Frontal cortex (tissue), 4 donors: ENCODE measurements at places on chromosomes 2 and 18. TPM values are rescaled to one million over a fixed set of nuclear protein-coding genes. Genes with fewer than 3 reads are reported as not detected.
A peak's percentile ranks its signal among the peaks of the same experiment; 100 is the strongest.

DNA sequence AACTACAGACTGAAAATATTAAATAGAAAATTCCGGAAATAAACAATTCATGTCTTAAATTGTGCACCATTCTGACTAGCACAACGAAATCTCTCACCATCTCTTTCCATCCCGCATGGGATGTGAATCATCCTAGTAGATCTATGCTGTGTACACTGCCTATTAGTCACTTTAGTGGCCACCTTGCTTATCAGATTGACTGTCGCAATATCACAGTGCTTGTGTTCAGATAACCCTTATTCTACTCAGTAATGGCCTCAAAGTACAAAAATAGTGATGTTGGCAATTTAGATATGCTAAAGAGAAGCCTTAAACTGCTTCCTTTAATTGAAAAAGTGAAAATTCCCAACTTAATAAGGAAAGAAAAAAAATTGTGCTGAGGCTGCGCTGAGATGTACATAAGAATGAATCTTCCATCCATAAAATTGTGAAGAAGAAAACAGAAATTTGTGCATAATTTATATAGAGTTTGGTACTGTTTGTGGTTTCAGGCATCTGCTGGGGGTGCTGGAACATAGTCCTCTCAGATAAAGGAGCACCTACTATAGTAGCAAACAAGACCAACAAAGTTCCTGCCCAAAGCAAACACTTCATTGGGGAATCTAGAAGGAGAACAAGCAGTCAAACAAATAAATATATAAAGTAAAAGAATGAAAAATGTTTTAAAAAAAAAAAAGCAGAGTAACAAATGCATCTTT is 12.0 kb downstream of the PSMD1 start:
- DNase-seq, result no peak

DNA sequence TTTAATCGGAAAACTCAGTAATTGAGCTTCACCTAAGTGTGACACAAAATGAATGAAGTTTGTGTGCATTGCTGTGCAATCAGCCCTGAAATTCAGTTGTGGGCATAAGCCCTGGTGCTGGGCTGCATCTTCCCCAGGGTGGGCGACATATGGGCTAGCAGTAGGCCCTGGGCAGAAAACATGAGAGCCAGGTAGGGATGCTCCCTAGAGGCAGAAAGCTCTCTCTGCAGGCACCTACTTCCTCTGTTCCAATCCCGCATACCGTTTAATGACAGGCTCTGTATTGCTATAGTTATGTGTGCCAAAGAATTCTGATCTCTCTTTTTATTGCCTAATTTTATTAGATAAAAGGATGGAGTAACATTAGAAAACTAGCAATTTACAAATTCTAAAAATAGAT is 456.7 kb downstream of the NRXN1 start:
- no peak for DNase-seq

GRCh38 chr2:1756456-1756855 is 12.1 kb upstream of the PXDN start:
- DNase-seq, result no peak

GRCh38 chr18:74587441-74587840 is 10.2 kb upstream of the ZNF407 start:
- DNase-seq, result no peak

- no peak for DNase-seq
Measured at GRCh38 chr2:23299476-23300195, 85.3 kb upstream of the KLHL29 start.

- DNase-seq, result no peak
Measured at GRCh38 chr2:185318271-185318724, 420.3 kb upstream of the FSIP2 start.

Gene HS1BP3
- total RNA-seq, result 7.7 TPM

Gene NMS
- total RNA-seq, result not detected

Gene TUBA4B
- total RNA-seq, result not detected

DNA sequence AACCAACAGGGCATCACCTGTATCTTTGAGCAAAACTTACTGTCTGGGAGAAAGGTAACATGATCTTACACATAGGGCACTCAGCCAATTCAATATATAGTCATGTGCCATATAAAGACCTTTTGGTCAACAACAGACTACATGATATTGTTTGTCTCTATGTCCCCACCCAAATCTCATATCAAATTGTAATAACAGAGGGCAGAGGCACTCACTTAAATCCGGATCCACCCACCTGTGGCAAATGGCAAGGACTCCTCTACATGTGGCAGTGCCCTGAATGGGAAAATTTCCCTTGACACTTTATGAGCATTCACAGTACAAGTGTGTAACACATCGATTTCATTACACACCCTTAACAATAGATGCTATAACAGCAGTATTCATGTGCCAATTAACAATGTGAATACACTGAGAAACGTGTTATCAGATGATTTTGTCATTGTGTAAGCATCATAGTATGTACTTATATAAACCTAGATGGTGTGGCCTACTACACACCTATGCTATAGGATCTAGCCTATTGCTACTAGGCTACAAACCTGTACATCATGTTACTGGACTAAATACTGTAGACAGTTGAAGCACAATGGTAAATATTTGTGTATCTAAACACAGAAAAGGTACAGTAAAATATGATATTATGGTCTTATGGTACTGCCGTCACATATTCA is 64.2 kb downstream of the STRADB start:
- DNase-seq, result no peak

DNA sequence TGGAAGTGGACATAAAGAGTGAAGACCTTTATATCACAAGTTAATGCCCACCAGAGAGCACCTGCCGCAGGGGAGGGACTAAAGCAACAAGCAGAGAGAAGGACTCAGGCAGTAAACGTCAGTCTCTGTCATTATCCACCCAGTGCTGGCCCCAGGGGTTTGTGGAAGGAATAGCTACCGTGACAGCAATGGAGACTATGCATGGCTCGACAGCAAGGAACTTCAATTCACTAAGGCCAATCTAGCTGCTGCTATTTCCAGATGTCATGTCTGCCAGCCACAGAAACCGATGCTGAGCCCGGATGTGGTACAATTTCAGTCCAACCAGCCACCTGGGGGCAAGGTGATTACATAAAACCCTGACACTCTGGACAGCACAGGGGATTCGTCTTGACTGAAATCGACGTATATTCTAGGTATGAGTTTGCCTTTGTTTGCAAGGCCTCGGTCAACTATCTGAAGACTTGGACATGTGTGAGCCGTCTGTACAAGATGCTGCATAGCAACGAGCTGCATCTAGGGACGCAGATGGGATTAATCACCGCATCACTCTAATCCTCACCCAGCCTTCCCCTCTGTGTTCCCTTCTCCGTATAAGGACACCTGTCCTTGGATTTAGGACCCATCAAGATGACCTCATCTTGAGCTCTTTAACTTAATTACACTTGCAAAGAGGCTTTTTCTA is 154.1 kb upstream of the SH3BP4 start:
- no peak for DNase-seq

- DNase-seq, result no peak
Measured at GRCh38 chr2:106117347-106117746, 76.8 kb downstream of the UXS1 start.

DNA sequence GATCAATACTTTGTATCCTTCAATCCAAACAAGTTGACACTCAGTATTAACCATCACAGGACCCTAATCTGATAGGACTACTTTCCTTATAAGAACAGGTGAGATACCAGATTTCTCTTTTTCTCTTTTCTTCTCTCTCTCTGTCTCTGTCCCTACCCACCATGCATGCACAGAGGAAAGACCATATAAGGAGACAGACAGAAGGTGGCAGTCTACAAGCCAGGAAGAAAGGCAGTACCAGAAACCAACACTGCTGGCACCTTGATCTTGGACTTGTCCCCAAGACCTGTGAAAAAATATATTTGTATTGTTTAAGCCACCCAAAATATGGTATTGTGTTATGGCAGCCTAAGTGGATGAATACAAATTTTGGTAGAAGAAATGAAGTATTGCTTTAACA is 156.2 kb upstream of the KCNH7 start:
- DNase-seq, result no peak

DNA sequence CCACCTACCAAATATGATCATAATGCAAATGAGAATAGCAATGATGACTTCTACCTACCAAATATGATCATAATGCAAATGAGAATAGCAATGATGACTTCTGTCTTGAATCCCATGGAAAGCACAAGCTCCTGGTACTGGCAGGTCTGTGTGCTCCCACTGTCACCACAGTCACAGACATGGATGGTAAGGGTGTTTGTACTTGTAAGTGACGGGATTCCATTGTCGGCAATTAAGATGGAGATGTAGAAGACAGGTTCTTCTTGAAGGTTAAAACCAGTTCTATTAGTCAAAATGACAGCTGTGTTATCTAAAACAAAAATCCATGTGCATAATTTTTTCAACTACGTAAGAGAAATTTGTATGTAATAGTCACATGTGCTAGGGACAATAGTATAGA is 95.0 kb downstream of the CDH19 start:
- DNase-seq, result no peak

Gene SNTG2
- 4.5 TPM for total RNA-seq

DNA sequence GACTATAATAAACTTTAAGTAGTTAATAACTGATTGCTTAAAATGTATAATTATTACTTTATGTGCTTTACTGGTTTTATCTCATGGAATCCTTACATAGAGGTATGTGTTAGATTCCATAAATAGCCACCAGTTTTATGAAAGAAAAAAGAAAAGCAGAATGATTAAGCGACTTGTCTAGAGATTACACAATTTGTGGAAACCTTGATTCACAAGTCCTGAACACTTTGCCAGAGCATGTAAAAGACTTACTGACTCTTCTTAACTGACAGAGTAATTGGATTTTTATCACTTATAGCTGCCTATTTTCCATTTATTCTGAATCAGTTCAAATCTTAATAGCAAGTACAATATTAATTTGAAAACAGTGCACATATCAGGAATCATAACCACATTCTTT is 448.7 kb upstream of the NETO1 start:
- DNase-seq, result no peak

Gene INHBB
- total RNA-seq, result 3.3 TPM

Gene ONECUT2
- total RNA-seq, result 1.2 TPM

Gene CD28
- 1.2 TPM for total RNA-seq

Gene COL5A2
- 19.2 TPM for total RNA-seq

Gene ALPG
- total RNA-seq, result not detected

- DNase-seq, result no peak
Measured at GRCh38 chr2:44093970-44094369, 74.7 kb upstream of the PPM1B start.

GRCh38 chr18:39340418-39340817 is 1774.8 kb upstream of the CELF4 start:
- no peak for DNase-seq

DNA sequence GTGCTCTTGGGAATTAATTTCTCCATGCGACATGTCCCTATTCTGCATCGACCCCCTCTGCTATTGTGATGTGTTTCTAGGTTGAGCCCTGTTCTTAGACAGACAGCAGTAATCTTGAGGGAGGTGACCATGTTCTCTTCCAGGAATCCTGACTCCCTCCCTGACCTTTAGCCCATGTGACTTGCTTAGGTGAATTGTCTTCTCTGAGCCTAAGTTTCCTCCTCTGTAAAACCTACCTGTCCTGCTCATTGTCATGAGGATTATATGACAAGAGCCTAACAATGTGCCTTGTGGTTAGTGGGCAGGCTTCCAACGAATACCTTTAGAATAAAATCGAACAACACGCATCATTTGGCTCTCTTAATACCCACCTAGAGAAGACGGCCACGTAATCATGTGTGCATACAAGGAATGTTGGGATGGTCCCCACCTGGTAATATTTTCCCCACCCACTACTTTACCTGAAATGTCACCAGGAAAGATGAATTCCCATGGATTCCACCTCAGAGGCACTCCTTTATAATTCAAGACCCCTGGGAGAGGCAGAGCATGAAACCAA is 59.8 kb downstream of the HAUS1 start:
- no peak for DNase-seq

DNA sequence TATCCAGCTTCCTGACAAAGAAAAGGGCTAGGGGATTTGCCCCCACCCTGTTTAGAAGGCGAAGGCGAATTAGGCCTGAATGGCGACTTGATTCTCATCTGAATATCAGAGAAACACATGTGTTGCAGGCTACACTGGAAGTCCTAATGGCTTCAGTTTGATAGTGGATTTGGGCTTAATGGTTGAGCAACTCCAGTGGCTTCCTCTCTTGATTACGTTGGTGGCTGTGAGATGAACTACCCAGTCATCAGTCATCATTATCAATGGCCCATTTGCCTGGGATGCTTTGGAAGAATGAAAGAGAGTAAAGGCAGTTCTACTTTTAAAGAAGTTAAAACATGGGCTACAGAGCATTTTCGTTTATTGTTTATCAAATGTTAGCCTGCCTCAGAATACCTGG is 60.9 kb upstream of the IL1R1 start:
- no peak for DNase-seq

DNA sequence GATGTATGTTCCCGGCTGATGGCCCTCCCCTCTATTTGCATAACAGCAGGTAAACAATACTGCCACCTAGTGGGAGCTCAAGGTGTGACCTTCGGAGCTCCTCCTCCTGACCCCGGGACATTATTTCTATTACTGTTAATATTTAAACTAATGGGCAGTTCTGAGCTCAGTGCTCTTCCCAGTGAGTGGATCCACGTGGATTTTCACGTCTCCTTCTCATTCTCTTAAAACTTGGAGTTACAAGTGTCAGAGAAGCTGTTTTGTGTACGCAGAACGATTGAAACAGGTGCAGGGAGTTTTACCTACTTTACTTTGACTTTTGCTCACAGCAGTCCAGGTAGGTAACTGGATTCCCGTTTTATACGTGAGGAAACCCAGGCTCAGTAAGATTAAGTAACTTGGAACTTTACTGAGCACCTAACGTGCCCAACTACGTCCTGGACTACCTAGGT is 127.3 kb downstream of the PRKCE start:
- DNase-seq, result peak; percentile 29

Gene PAX3
- not detected for total RNA-seq

DNA sequence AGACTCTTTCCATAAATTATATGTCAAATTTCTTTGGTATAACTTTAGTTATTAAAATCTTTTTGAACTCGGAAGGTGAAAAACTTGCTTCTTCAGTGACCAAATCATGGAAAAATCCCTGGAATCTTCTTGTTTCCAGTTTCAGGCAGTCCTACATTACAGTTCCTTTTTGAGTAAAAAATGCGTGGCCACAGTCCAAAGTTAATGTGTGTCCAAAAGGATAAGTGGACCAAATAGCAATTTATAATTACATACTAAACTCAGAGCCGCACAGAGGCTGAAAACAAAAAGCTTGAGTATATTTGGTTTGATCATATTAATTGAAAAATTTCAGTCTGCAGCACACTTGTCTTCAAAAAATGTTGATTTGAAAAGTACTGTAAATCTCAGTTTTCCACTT is 28.4 kb upstream of the DYNC2LI1 start:
- no peak for DNase-seq

DNA sequence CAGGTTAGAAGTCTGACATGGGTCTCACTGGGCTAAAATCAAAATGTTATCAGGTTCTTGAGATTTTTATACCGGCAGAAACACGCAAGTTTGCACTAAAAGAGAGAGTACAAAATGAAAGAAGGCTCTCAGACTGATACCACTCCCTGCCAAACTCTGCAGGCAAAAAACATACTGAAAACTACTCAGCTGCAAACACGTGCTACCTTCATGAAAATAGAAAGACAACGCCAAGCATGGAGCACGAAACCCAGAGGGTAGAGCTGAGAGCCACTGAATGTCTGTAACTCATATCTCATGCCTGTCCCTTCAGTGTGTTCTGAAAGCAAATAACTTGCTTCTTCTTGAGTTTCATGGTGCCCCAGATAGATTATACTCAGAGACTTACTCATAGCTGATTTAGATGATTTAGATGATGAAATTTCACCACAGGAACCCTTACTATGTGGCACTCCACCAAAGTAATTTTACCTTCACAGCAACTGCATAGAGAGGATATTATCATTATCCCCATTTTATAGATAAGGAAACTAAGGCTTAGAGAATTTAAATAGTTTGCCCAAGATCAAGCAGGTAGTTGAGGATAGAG is 313.0 kb upstream of the SLC39A10 start:
- no peak for DNase-seq
